Activated CD8-positive, alpha-beta memory T cell treated with anti-CD3 and anti-CD28 coated beads for 4 hours (primary cell): ENCODE measurements at places on chromosomes 4 and X.

GRCh38 chr4:106364282-106364681 is 4.3 kb downstream of the GIMD1 start:
- DNase-seq: no peak

- no peak for DNase-seq
Observed at GRCh38 chr4:25827373-25827772, 35.4 kb downstream of the SEL1L3 start.

GRCh38 chr4:144181391-144181790 is 40.9 kb upstream of the GYPA start:
- no peak for DNase-seq

- DNase-seq: no peak
Observed at GRCh38 chr4:152009031-152009670, 248.3 kb upstream of the GATB start.

DNA sequence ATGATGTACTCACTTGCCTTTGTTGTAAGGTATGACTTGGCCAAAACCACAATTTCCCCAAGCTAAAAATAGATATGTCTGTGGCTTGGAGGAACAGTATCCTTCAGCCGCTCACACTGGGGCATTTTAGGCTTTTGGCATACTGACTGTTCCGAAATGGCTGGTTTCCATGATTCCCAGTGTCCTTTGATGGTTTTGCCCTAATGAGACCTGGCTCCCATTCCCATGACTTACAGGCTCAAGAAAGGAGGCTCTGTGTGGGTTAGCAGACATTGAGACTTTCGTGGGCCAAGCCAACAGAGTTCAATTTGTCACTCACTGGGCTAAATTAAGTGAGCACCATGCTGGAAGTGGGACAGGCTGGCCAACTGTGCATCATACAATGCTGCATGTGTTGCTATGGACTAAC is 150.6 kb downstream of the CEP135 start:
- DNase-seq: no peak

DNA sequence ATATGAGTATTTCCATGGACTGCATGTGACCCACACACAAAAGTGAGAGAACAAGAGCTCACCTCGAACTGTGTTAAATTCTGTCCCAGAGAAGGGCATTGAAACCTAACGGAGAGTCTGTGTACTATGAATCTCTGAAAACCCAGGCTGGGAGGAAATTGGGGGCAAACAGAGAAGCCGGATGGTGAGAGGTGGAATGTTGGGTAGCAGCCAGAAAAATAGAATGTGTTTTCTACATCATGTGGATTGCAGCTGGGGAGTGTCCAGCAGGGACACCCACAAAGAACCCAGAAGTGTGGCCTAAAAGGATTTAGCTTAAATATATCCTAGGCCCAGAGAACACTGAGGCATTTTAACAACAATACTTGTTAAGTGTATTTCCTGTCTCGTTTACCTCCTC is 38.6 kb downstream of the MND1 start:
- DNase-seq: no peak

DNA sequence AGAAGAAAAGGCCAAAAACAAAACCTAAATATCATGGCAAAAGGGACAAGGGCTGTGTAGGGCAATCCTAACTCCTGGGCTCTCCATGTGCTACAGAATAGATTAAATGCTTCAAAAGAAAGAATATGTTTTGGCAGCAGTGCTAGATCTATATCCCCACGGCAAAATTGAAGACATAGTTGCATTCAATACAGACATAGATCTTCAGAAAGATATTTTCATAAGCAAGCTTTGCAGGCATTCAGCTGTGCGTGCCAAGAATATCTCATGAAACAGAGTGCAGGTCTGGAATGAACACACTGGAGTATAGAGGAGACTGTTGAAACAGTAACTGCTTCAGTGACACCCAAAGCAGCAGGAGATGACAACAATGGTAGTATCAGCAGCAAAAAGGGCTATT is 1476.9 kb downstream of the ARAP2 start:
- no peak for DNase-seq

GRCh38 chr4:38606587-38606905 is 57.5 kb upstream of the KLF3 start:
- DNase-seq: no peak

DNA sequence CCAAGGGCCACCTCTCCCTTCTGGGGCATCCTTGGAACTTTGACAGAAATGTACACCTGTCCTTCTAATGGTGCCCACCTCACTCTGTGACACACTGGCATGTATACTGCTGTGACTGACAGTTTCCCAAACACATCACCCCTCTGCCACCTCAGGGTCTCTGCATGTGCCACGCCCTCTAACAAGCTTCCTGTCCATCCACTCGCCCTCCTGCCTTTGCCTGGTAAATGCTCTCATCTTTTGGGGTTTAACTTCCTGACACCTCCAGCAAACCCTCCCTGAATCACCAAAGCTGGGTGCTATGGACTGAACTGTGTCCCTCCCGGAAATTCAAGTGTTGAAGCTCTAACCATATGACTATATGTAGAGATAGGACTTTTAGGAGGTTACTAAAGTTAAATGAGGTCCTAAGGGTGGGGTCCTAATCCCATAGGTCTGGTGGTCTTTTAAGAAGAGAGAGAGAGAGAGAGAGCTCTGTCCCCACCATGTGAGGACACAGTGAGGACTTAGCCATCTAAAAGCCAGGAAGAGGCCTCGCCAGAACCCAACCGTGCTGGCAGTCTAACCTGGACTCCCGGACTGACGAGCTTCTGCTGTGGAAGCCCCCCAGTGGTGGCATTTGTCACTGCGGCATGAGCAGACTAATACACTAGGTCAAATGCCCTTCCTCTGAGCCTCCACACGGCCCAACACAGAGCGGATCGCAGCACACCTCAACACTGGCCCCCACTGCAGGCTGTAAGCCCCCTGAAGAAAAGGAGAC is 95.6 kb downstream of the AFAP1 start:
- DNase-seq: peak; percentile 39

DNA sequence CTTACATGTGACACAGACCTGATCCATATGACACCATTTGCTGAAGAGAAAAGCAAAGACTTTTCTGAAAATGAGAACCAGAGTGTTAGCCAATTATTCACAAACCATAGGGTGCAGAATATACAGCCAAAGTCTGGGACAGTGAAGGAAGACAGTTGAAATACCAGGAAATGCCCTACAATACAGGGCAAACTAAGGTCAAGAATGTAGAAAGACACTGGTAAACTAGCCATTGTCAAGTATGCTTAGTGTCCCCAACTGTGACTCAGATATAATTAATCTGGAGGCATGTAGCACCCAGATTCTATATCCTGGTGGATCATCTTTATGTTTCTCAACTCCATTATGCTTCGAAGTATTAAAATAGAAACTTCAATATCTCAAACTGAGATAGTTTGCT is 200.9 kb upstream of the FSTL5 start:
- no peak for DNase-seq

- DNase-seq: no peak
Observed at GRCh38 chr4:120446051-120446567, 379.5 kb upstream of the MAD2L1 start.

- DNase-seq: no peak
Observed at GRCh38 chrX:50827996-50828395, 14.0 kb upstream of the SHROOM4 start.

GRCh38 chrX:9003041-9003440 is 30.9 kb downstream of the FAM9B start:
- DNase-seq: no peak

- DNase-seq: no peak
Observed at GRCh38 chr4:184719407-184719806, 14.5 kb downstream of the CENPU start.

- no peak for DNase-seq
Observed at GRCh38 chrX:16207634-16208033, 40.4 kb downstream of the MAGEB17 start.

GRCh38 chr4:20292739-20293138 is 41.0 kb downstream of the SLIT2 start:
- DNase-seq: no peak

- DNase-seq: no peak
Observed at GRCh38 chr4:55993994-55994663, 45.4 kb downstream of the CEP135 start.

GRCh38 chrX:24243692-24244091 is 70.2 kb downstream of the SUPT20HL2 start:
- no peak for DNase-seq

DNA sequence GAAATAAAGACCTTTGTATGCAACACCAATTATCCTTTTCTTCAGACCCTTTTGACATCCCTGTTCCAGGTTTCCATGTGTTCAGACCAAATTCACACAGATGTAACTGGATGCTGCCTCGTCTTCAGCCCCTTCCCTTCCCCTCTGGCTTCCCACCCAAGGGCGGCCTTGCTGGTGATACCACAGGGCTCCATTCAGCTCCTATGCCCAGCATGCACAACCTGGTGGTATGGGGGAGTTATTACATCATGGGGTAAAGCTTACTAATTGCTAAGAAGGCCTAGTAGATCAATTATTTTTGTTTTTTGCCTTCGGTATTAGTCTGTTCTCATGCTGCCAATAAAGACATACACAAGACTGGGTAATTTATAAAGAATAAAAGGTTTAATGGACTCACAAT is 317.0 kb upstream of the CXXC4 start:
- no peak for DNase-seq

DNA sequence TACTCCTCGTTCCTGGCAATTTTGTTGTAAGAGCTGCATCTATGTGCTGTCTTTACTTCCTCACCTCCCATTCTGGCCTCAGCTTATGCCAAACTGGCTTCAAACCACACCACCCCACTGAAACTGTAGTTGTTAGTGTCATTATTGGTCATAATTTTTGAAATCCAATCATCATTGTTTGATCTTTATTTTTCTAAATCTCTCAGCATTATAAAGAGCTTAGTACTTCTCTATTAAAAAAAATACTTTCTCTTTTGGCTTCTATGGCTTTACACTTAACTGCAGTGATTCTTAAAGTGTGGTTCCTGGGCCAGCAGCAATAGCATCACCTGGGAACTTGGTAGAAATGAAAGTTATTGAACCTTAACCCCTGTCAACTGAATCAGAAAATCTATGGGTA is 83.5 kb upstream of the GRPR start:
- DNase-seq: no peak

DNA sequence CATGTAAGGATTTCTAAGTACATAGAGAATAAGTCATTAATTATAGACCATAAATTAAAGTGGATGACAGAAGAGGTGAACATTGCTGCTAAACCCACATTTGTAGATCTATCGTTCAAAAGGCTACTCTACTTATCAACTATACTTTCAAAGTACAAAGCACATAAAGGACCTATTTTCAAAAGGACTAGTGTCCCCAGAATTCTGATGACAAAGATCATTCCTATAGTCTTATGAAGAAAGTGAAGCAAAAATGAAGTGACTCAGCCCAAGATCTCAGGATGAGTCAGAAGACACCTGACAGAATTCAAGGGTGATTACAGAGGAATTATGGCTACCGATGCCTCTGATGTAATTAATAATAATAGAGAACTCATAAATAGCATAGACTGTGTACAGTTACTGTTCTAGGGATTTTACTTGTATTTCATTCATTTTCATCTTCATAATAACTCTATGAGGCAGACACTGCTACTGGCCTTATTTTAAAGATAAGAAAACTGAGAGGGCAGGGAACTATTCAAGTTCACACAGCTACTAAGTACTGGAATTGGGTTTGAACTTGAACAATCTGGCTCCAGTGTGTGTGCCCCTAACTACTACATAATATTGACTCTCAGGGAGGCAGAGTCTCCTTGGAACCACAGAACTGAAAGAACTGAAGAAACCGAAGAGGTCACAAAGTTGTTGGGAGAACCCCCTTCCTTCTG is 17.1 kb downstream of the USP46 start:
- no peak for DNase-seq

DNA sequence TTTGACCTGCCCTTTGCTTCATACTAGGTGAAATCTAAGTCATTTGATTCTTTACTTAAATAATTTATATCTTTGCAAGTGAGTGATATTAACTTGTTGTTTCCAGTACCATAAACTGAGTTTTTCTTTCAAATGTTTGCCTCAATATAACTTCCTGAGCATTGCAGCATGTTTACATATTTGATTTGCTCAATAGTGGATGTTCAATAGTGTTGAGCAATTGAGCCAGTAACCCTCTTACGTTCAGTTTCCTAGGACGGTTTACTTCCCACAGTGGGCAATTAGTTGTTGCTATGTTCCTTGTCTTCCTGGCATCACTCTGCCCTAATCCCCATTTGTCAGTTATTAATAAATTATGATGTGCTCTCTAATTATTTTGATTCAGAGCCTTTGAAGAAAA is 278.5 kb downstream of the EPHA5 start:
- no peak for DNase-seq

- no peak for DNase-seq
Observed at GRCh38 chrX:103845165-103845653, 13.2 kb upstream of the RAB9B start.

- DNase-seq: peak; percentile 11
Observed at GRCh38 chr4:48268956-48269860, at the start of gene TEC. TEC (minus strand) TSS chr4:48269838; CDS start chr4:48228614, 41,224 bp downstream.

DNA sequence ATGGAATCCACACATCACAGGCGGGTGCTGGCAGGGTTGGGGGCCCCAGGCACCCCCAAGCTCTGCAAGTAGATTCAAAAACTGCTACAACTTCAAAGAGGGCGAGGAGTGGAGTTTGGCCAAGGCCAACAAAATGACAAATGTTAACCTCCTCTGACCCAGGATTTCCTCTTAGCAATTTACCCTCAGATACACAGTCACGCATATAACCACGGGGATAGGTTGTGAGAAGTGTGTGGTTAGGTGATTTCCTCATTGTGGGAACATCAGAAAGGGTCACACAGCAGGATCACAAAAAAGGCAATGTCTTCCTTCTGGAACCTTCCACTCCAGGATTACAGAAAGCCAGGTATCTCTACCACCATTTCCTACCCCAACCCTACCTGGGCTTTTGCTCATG is 62.4 kb downstream of the C4orf50 start:
- no peak for DNase-seq

DNA sequence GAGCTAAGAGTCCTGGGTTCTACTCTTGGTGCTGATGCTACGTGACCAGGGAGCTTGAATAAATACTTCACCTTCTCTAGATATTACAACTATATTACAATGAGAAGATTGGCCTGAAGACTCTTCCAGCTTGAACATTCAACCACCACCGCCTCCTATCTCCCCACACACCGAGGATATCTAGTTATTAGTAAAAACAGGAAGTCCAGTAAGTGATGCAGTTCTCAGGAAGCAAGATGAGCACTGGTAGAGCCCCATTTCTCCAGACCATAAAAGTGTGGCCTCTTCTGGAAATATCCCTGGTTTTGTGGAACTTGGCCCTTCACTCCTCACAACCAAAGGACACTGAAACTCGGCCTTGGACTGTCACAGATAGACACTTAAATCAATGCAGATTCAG is 18.5 kb downstream of the PJA1 start:
- DNase-seq: no peak
